T-helper 1 cell (primary cell): ENCODE measurements at places on chromosomes 13 and 19.

DNA sequence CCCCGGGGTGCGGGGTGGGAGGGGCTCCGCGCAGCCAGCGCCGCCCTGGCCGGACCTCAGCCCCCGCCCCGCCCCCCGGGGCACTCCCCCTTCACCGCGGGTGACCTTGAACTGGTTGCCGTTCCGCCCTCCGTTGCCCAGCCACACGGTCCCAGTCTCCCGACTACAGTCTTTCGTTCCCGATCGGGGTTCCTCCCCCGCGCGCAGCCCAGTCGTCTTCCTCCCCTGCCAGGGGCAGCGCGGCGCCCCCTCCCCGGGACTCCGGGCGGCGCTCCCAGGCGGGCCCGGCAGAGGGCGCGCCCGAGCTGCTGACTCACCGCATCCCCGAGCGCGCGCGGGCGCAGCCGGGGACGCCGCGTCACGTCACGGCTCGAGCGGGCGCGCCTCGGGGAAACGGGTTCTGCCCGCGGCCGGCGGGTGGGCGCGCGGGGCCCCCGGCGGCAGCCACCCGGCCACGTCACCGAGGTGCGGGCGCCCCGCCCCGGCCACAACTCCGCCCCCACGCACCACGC lies 459 bp downstream of the MIDN start:
- peak; percentile 73 for DNase-seq

GRCh38 chr19:10100163-10100785 lies 2.2 kb downstream of the ANGPTL6 start:
- no peak for DNase-seq

- no peak for DNase-seq
Measured at GRCh38 chr19:8688930-8689329, 9.7 kb downstream of the ACTL9 start.

- peak; percentile 40 for DNase-seq
Measured at GRCh38 chr13:91313103-91313502, 34.4 kb upstream of the MIR17HG start.

- DNase-seq: no peak
Measured at GRCh38 chr13:52695856-52696255, 43.2 kb downstream of the SUGT1 start.

- DNase-seq: no peak
Measured at GRCh38 chr19:8306235-8307054, 1.7 kb downstream of the CD320 start.

- no peak for DNase-seq
Measured at GRCh38 chr13:73189362-73189761, 130.6 kb downstream of the KLF5 start.

GRCh38 chr13:98970330-98970729 lies 7.5 kb downstream of the DOCK9 start:
- DNase-seq: no peak

DNA sequence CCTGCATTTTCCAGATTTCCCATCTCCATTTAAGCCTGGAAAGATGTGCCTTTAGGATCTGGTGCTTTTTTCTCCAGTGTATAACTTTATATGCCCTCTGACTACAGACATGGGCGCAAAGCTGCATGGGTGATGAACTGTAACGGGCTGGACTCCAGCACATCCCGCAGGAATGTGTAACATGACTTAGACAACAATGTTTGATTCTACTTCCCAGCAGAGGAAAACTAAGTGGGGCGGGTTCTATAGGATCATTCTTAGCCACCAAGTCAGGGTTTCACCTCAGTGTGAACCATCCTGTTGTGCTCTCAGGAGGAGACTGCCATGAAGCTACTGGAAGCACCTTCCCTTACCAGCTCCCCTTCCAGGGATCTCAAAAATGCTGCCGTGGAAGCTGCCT lies 93.2 kb upstream of the SERP2 start:
- no peak for DNase-seq

- no peak for DNase-seq
Measured at GRCh38 chr19:15643387-15643786, 2.7 kb downstream of the CYP4F3 start.

DNA sequence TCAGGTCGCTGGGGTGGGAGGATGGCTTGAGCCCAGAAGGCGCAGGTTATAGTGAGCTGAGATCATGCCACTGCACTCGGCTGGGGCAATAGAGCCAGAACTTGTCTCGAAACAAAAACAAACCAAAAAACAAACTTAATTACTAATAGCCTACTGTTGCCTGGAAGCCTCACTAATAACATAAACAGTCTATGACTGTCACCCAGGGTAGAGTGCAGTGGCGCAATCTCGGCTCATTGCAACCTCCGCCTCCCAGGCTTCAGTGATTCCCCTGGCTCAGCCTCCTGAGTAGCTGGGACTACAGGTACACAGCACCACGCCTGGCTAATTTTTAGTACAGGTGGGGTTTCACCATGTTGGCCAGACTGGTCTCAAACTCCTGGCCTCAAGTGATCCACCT lies 18.0 kb downstream of the CATSPERD start:
- DNase-seq: no peak

- no peak for DNase-seq
Measured at GRCh38 chr19:16889883-16890460, 1.2 kb downstream of the F2RL3 start.

DNA sequence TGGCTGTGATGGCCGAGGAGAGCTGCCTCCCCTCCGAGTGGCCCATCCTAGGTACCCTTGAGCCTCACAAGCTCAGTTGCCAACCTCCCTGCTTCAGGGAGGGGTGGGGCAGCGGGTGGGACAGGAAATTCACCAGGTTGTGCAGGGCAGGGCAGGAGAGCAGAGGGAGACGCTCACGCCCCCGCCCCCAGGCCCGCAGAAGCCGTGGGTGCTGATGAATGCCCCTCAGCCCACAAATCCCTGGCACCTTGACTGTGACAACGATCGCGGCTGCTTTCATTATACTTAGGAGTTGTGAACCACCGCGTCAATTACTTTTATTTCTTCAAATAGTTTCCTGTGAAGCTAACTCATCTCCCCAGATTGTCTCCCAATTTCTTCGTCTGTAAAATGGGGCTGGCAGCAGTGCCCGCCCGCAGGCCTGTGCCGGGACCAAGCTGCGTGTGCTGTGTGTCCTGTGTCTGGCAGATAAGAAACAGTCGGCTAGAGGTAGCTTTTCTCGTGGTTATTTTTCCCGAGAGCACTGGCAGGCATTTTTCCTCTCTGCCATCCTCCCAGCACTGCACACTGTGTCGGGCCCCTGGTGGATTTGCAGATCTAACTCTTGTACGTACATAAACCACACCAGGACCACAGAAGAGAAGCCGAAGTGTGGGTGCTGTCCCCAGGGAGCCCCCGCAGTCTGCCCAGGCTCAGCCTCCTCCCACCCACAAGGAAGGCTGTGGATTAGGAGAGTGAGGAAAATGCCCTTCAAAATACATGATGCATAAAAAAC lies 7.9 kb upstream of the RASA3 start:
- no peak for DNase-seq

DNA sequence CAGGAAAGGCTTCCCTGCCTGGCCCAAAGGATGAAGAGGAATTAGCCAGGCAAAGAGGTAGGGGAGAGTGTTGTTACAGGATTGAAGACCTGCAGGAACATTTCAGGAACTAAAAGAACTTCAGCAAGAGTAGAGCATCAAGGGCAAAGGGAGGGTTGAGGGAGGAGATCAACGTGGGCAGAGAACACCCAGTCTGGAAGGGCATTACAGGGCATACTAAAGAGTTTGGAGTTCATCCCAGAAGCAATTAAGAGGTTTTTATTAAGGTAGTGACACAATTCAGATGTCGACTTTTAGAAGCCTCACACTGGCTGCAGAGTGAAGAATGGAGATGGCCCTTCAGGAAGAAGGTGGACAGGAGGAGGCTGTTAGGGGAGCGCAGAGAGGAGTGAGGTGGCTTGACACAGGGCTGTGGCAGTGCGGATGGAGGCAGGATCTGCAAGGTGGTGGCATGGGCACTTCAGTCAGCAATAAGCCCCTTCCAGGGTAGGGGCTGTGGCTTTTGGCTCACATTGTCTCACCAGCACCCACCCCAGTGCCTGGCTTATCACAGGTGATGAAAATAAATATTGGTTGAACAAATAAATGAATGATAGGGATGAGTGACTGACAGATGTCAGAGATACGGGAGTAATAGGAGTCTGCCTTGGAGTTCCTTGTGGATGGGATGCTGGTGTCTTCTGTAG lies 24.9 kb downstream of the TEX26 start:
- DNase-seq: no peak

GRCh38 chr13:60379837-60380565 lies 17.0 kb upstream of the TDRD3 start:
- no peak for DNase-seq

GRCh38 chr19:28549680-28550277 lies 663.2 kb downstream of the UQCRFS1 start:
- no peak for DNase-seq

- no peak for DNase-seq
Measured at GRCh38 chr13:60013166-60013565, 150.6 kb downstream of the DIAPH3 start.

- no peak for DNase-seq
Measured at GRCh38 chr13:42538996-42539395, 35.0 kb upstream of the TNFSF11 start.

DNA sequence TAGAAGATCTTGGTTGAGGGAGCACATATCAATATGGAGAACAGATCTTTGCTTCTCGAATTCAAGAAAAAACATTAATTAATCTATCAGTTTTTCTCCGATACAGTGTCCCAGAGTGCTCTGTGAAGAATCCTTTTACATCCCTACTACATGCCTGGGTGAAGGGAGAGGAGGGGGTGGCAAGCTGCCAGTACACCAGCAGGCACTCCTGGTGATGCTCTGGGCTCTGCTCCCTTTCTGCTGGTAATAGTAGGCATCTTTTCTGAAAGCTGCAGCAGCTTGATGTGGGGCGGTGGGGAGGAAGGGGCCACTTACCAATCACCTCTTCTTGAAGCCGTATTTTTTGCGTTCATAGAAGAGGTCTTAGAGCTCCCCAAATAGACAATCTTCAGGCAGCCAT lies 30.7 kb downstream of the PBX4 start:
- DNase-seq: no peak

DNA sequence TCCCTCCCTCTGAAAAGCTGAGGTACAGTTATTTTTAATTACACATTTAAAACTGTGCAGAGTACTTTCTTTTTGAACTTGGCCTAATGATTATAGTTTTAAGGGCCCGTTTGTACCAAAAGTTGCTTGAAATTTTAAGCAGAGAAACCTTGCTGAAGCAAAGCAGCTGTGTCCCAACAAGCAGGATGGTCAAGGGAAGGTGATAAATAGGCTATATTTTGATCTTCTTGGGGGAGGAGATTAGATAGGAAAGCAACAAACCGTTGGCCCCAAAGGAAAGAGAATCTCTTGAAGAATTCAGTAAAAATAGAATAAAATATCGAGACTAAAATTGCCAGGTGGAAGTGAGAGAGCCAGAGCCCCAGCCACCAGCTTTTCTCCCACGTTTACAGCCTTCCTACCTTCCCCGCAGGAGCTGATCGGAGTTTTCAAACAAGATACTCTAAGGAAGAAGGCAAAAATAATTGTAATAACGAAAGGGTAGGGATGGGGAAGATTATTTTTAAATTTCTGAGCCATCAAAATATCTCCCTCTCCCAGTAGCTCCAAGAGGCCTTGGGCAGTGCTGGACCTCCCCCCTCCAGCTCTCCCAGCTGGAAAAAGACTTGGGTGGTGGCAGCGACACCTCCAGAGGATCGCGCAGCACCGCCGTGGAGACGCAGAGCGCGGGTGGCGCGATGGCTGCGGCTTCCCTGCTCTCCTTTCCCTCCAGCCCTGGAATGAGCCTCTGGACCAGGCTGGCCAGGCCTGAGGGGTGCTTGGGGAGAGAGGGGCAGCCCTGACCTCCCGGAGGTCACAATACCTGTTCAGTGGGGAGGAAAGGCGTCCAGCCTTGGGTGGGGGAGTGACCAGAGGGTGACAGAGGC lies 5.8 kb downstream of the ZIC2 start:
- DNase-seq: no peak

DNA sequence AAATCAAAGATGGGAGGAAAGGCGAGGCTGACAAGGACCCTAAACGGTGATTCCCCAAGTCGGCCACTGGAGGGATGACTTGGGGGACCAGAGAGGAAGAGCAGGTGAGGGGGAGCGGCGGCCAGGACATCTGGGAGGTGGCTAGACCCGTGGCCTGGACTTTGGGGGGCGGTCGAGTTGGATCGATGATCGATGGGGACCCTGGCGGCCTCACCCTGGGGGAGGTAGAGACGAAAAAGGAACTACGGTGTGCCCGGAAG lies 7.7 kb upstream of the CIRBP start:
- no peak for DNase-seq

- no peak for DNase-seq
Measured at GRCh38 chr13:27053210-27053884, 118.3 kb downstream of the USP12 start.

- DNase-seq: peak; percentile 81
Measured at GRCh38 chr13:91347202-91347995, at the start of gene MIR17HG. Gene MIR17HG (plus strand): TSS chr13:91347687.

- no peak for DNase-seq
Measured at GRCh38 chr13:42876270-42876714, 94.9 kb downstream of the FAM216B start.
